LHCN-M2 (cell line): ENCODE measurements at places on chromosomes 11 and 22. TPM values are rescaled to one million over a fixed set of nuclear protein-coding genes. Genes with fewer than 3 reads are reported as not detected.

SERHL2 gene
- total RNA-seq = 1.5 and 2.1 TPM in 2 replicates

SLC43A3 gene
- total RNA-seq = 113 and 153 TPM in 2 replicates

DNA sequence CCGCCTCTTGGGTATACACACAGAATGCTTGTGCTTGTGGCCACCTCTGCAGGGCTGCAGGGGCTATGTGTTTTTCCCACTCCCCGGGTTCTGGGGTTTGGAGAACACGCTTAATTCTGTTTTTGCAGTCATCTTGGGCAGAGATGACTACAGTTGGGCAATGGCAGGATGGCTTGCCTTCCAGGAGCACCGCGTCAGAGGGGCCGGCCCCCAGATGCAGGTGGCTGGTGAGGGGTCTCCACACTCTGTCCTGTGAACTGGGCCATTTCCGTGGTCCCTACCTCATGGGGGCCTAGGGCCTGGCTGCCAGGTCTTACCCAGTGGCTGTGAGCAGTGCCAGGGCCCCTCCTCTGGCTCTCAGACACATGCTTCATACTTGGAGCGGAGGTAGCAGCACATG, 68.3 kb downstream of the CTTN start:
- DNase-seq = no peak

DNA sequence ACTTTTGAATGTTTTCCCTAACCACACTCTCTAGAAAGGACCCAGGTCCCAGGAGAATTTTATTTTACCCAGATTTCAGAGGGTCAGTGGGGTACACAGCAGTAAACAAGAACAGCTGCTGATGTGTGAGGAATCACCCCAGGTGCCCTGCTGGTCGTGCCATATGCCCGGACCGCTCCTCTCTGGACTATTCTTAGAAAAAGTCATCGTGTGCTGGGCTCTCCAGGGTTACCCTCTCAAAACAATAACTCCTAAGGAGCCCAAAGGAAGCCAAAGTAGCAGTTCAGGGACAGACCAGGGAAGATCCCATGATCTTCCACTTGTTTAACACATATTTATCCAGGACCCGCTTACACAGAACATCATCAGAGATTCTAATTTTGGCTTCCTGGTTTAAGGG, 29.7 kb downstream of the LRP4 start:
- no peak for DNase-seq

- no peak for DNase-seq
These were observed 104.9 kb downstream of the BCR start for GRCh38 chr22:23285236-23285635.
